Esophagus mucosa (tissue), 1 donor: ENCODE measurements at places on chromosomes 16 and 17.

GRCh38 chr17:77869041-77869599, 89.4 kb upstream of the TNRC6C start:
- no peak for ATAC-seq

DNA sequence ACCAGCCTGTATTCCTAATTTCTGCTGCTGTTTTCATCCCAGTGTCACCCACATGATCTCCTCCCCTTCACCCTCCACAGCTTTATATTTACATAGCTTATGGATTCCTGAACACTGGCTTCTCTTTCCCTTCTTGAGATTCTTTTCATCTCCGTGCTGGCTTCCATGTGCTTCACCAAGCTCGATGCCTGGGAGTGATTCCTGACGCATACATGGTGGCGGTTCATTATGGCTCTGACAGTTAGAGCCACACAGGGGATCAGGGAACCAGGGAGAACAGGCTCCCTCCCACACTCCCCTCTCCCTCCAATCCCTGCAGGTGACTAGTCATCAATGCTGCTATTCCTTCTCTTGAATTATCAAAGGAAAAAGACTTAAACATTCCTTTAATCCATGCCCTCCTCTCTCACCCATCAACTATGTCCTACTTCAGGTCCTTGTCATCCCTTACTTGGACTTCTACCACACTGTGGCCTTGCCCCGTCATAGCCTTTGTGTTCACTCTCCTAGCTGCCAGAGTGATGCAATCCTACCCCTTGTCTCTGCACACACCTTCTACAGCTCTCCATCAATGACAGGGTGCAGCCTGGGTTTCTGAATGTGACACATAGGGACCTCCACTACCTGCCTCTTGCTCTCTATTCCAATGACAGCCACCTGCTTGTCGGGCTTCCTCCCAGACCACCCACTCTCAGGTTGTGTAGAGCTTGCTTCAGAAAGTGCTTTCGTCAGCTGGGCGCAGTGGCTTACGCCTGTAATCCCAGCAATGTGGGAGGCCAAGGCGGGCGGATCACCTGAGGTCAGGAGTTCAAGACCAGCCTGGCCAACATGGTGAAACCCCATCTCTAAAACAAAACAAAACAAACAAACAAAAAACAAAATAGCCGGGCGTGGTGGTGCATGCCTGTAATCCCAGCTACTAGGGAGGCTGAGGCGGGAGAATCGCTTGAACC, 43.6 kb downstream of the MYH13 start:
- no peak for ATAC-seq

- no peak for ATAC-seq
Measured at GRCh38 chr16:51524070-51524469, 373.0 kb upstream of the SALL1 start.

GRCh38 chr16:73015612-73016487, 32.1 kb downstream of the ZFHX3 start:
- ATAC-seq: peak; percentile 96

DNA sequence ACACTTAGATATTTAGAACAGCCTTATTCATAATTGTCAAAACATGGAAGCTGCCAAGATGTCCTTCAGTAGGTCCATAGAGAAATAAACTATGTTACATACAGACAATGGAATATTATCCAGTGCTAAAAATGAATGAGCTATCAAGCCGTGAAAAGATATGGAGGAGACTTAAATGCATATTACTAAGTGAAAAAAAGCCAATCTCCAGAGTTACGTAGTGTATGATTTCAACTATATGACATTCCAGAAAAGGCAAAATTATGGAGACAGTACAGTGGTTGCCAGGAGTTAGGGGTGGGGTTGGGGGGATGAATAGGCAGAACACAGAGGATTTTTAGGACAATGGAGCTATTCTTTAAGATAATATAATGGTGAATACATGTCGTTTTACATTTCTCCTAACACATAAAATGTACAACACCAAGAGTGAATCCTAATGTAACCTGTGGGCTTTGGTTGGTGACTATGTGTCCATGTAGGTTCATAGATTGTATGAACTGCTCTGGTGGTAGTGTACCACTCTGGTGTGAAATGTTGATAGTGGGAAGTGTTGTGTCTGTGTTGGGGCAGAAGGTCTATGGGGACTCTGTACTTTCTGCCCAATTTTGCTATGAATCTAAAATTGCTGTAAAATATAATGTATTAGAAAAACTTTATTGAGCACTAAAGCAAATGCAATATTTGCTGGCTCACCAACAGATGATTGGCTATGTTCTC, 122.6 kb downstream of the USP22 start:
- ATAC-seq: no peak
